AG10803 (cell line): ENCODE measurements at places on chromosomes 7 and 10.
A peak's percentile ranks its signal among the peaks of the same experiment; 100 is the strongest.

- DNase-seq: peak; percentile 68
Observed at GRCh38 chr7:105829681-105830322, 46.6 kb downstream of the ATXN7L1 start.

GRCh38 chr7:16648551-16648950, 2.6 kb downstream of the BZW2 start:
- DNase-seq: no peak

GRCh38 chr10:29734640-29734961, 99.8 kb upstream of the SVIL start:
- no peak for DNase-seq

- peak; percentile 34 for DNase-seq
Observed at GRCh38 chr10:87771871-87772500, 46.0 kb downstream of the ATAD1 start.

GRCh38 chr7:40714363-40715052, 579.7 kb downstream of the SUGCT start:
- peak; percentile 65 for DNase-seq

- DNase-seq: no peak
Observed at GRCh38 chr7:138843632-138844580, 45.9 kb upstream of the ATP6V0A4 start.

DNA sequence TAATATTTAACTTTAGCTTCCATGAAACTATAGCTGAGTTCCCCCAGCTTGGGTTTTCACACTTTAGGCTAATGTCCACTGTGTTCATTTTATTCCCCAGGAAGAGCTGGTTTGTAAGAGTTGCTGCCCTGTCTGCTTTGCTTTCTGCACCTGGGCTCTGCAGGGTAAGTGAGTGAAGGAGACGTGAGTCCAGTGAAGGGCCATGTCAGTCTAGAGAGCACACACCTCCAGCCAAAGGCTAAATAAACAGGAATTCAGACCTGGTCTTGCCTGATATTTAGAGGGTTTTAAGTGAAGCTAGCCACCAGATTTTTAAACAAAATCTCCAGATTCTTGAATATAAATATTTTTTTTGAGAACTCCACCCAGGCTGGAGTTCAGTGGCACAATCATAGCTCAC, 24.5 kb upstream of the FZD1 start:
- no peak for DNase-seq

- peak; percentile 33 for DNase-seq
Observed at GRCh38 chr10:124000792-124001201, 92.6 kb downstream of the CHST15 start.

- DNase-seq: peak; percentile 97
Observed at GRCh38 chr7:46811529-46811928, 770.4 kb downstream of the TNS3 start.

DNA sequence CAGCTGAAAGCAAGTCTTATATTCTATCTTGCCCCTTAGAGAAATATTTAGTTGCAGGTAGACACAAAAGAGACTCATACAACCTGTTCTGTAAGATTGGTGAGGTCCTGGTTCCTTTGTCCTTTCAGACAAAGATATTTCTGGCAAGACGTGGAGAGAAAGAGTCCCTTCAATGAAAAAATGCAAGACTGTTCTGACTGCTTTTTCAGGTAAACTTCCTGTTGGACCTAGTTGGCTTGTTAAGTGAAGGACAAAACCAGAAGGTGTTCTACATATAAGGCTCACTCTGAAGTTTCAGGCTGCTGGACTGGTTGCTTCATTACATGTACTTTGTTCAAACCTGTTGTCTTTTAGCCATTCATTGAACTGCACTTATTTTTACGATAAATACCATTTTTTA, 119.0 kb upstream of the PTPRZ1 start:
- DNase-seq: no peak

DNA sequence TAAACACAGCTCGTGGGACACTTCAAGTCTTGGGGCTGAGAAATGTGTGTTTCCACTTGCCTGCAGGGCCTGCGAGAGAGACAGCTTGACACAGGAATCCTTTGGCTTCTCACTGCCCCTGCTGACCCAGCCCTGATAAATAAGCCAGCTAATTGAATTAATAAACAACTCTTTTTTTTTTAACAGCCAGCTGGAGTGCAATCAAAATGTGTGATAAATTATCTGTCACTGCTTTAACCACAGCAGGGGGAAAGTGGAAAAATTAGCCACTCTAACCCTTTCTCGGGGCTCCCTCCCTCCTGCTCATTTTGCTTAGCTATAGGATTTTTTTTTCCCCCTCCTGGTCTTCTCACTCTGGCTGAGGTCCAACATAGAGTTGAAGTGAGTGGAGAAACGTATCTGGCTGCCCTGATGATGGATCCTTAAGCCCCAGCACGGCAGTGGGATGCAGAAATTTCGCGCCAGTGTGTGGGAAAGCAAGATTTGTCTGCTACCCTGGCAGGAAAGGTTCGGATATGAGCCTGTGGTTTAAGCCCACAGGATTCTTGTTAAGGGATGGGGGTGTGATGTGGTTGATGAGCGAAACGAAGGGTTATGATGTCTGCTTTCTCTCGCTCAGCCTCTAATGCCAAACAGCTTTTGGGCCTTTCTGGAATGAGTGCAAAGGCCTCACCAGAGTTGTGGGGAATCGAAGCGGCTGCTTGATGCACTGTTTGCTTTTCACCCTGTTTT, 173.8 kb downstream of the TRIL start:
- peak; percentile 73 for DNase-seq

DNA sequence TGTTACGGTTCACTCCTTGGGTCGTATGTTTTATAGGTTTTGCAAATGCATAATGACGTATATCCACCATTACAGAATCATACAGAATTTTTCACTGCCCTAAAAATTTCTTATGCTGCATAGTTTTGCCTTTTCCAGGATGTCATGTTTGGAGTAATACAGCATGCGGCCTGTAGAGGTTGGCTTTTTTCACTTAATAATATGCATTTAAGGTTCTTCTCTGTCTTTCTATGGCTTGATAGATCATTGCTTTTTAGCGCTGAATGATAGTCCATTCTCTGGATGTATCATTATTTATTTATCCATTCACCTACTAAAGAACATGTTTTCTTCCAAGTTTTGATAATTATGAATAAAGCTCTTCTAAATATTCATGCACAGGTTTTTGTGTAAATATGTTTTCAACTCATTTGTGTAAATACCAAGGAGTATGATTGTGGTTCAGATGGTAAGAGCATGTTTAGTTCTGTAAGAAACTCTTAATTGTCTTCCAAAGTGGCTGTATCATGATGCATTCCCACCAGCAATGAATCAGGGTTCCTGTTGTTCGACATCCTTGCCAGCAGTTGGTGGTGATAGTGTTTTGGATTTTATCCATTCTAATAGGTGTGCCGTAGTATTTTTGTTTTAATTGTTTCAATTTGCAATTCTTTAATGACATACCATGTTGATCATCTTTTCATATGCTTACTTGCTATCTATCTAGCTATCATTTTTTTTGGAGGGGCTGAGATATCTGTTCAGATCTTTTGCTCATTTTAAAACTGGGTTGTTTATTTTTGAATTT, 531.2 kb upstream of the GHITM start:
- DNase-seq: peak; percentile 1

DNA sequence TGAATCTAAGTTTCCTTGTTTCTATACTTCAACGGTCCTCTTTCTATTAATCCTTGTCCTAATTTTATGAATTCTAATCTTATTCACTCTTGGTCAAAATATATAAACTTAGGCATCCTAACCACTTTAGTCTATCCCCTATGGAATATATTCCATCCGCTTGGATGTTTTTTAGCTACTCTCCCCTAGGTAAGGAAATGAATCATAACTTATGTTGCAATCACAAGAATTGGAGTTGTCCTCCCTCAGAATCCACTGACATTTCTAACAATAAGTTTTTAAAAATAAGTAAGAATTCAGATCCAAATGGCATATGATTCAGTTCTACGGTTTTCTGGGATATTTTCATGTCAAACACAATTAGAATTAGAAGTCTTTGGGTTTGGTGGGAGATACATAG, 1081.6 kb downstream of the SORCS1 start:
- DNase-seq: no peak

DNA sequence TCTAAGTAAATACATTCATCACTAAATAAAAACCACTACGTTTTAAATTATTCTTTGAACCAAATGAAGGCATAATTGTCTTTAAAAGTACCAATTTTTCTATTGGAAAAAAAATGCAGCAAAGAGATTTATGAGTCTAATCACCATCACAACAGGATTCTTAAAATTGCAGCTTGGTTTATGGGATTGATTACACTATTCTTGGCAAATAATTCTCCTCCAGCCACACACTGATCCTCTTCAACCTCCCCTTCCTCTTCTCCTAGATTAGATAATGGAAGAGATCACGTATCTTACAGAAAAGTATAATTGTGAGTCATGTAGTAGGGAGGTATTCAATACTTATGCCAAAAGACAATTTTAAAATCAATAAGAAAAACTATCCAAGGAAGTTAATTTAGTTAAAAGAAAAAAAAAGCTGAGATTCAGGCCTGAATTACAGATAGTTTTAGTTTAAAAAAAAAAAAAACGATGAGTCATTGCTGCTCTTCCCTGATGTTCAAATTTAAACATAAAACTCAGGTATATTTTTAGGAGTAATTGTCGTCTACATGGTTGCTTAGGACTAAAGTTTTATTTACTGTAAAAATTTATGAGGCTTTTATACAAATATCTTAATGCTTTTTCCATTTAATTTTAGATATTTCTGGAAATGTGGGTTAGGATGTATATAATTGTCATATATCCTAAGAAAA, 133.7 kb upstream of the CDK1 start:
- DNase-seq: no peak

DNA sequence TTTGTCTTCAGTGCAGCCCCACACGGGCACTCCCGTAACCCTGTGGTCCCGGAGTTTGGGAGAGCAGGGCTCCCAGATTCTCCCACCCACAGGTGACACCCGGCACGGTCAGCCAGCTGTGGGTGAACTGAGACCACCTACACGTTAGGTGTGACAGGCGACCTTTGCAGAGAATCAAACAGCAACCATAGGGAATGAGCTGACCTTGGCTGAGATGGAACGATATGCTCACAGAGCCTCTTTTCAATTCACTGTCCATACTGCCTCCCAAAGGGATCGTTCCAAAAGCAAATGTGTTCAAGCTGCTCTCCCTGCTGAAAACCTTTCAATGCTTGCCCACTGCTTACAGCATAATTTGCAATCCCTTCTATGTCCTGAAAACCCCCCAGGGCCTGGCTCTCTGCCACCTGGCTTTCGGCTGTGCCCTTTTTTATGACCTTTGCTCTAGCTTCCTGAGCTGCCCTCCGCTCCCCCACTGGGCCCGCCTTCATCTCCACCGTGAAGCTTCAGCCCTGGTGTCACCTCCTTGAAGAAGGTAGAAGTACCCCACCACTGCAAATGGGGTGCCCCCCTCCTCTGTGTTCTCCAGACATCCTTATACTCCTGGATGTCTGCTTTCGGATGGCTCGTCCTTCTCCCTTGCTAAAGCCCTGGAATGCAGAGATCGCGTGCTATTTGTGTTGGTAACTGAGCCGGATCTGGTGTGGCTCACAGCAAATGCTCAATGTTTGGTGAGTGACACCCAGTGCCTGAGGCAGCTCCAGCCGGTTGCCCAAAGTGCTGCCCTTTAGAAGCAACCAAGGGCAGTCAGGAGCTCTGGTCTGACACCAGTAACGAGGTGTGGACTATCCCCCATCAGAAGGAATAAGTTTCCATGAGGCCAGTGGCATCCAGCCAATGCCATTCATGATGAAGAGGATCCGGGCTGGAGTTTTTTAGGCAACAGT, 90.4 kb downstream of the KIAA1549 start:
- peak; percentile 90 for DNase-seq

- peak; percentile 29 for DNase-seq
Observed at GRCh38 chr10:99733366-99733765, 1.3 kb downstream of the CUTC start.

DNA sequence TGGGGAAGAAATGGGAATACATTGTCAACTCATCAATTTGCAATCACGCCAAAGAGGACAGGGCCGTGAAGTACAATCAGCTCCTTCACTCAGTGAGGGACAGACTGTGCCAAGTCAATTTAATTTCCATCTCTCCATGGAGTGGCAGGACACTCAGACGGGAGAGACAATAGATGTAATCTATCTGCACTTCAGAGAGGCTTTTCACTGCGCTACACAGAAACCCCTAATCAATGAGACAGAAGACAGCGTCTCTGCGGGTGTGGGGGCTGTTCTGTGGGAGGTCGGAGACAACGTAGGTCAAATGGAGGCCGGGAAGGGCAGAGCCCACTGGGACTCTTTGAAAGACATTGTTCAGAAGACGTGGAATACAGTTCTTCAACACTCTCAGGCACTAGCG, 541.0 kb upstream of the ADARB2 start:
- DNase-seq: no peak

DNA sequence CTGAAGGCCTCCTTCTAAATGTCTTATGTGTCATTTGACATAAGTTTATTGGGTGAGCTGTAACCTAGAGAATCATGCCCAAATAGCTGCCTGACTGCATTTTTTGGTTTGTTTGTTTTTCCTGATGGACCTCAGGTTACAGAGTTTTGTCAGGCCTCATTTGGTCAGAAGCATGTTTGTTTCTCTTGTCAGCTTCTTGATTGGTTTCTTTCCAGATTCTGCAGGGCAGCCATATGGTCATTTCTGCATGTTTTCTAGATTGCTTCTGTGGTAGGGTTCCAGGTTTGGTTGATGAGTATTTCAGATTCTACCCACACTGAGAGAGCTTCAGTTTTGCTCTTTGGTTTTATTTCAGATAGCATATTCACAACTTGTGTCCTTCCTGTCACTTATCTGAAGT, 28.0 kb downstream of the GLCCI1 start:
- DNase-seq: peak; percentile 52

- peak; percentile 81 for DNase-seq
Observed at GRCh38 chr7:105934572-105935185, 28.4 kb upstream of the CDHR3 start.

DNA sequence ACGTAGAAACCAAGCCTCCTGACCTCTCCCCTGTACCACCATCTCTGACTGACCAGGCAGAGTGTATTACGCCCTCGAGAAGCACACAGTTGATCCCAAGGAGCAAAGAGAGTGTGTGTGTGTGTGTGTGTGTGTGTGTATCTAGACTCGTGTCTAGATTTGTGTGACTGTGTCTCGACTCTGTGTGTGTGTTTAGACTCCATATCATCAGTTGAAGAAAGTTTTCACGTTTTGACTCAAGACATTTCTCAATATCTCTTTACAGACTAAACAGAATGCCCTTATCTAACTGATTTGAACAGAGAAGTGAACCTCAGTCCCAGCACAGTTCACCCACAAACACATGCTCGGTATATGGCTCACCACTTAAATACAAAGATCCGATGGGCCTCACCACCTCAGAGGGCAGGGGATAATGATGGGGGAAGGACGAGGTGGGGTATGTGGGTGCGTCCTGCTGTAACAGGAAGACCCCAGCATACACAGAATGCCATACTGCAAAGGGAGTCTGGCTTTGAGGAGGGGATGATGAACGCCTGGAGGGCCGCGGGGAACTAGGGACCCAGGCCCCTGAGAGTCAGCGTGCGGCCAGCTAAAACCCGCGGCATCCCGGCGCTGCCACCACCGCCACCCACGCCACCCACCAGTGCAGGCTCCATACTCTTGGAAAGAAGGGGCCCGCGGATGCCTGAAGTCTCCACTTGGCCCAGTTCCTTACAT, 780 bp downstream of the ALDH18A1 start:
- DNase-seq: peak; percentile 35

GRCh38 chr7:106755641-106756040, 94.7 kb upstream of the CCDC71L start:
- no peak for DNase-seq
